Pancreas (tissue), 10 donors: ENCODE measurements at places on chromosomes 7 and 10. TPM values are rescaled to one million over a fixed set of nuclear protein-coding genes. Genes with fewer than 3 reads are reported as not detected.
A peak's percentile ranks its signal among the peaks of the same experiment; 100 is the strongest.

DNA sequence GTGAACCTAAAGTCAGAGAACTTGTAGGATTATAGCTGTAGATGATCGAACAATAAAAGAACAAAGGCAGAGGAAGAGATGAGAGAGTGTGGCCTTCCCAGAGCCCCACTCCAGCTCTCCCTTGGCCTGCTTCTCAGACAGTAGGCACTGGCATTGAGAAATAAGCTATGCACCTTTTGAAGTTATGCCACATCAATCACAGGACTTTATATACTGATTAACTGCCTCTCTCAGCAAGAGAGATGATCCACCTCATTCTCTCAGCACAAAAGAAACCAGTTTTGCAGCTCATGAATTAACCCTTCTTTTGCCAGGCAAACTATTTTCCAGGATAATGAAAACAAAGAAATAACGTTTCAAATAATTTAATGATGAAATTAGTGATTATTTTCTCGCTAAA, 22.0 kb upstream of the CTTNBP2 start:
- no peak for DNase-seq

- DNase-seq, result no peak
Measured at GRCh38 chr7:48525736-48526732, 354.8 kb downstream of the ABCA13 start.

DNA sequence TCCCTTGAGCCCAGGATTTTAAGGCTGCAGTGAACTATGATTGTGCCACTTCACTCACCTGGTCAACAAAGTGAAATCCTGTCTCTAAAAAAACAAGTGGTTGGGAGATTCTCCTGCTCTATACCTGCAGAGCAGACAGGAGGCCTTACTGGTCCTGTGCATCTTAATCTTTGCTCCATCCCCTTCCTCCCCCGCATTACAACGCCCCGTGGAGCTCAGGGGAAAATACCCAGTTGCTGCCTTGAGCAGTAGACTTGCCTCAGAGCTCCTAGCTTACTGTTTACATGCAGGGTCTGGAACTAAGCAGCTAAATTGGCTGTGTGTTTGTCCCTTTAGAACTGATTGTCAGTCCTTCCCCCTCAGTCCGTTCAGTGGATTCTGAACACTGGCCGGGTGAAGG, 123.8 kb upstream of the KMT2E start:
- no peak for DNase-seq

DNA sequence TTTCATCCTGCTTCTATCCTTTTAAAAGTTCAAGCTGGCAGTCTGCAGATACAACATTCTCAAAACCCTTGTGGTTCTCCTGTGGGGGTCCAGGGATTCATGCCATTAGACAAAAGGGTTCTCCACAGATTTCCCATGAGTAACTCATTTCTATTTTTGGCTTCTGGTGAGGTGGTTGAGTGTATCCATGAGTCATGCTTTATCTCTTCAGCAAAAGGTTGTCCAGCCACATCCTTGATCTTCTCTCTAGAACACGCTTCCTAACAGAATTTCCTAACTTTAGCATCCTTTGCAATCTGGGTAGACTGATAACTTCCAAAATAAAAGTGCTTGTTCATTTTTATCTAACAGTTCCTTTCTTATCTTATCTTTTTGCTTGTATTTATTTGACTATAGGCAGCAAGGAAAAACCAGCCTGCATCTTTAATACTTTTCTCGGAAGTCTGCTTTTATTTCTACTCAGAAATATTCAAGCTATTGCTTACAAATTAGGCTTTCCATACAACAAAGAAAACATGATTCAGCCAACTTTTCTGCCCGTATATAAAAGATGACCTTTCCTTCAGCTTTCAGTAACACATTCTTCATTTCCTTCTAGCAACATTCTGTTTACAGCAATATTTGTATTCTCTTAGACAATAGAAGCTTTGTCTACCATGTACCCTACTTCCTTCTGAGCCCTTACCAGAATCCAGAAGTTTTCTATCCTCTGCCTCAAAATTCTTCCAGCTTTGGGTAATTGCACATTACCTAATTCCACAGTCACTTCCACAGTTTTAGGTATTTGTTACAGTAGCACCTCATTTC, 79.3 kb upstream of the IL6 start:
- DNase-seq, result no peak

DNA sequence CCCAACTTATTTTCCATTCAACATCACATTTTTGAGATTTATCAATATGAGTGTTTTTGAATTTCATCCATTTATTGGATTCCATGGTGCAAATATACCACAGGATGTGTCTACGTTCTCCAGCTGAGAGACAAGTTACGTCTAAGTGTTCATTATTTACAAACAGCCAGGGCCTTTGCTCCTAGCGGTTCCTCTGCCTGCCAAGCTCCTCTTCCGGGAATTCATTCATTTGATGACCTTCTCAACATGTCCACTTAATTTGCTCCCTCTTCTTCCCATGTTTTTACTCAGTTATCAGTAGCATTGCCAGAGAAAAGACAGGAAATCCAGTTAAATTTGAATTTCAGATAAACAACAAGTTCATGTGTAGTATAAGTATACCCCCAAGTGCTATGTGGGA, 321.7 kb downstream of the PRPF18 start:
- DNase-seq, result no peak

DNA sequence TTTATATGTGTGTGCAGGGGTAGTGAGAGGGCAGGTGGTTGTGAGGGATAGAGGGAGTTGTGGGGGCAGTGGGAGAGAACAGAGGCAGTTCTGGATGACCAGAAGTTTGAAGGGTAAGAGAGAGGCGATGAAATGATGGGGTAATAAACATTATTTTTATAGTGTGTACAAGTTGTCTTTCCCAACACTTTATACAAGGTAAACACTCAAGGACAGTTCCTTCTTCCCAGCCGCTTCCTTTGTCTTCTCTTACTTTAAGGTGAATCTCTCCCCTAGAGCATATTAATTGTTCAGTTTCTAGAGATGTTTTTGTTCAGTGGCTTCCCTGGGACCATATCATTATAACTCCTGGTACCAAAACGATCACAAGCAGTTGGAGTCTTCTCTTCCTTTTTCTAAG, 475.8 kb downstream of the PLXNA4 start:
- DNase-seq, result no peak

GRCh38 chr10:123009105-123009820, 457 bp downstream of the ACADSB start:
- DNase-seq, result no peak

DNA sequence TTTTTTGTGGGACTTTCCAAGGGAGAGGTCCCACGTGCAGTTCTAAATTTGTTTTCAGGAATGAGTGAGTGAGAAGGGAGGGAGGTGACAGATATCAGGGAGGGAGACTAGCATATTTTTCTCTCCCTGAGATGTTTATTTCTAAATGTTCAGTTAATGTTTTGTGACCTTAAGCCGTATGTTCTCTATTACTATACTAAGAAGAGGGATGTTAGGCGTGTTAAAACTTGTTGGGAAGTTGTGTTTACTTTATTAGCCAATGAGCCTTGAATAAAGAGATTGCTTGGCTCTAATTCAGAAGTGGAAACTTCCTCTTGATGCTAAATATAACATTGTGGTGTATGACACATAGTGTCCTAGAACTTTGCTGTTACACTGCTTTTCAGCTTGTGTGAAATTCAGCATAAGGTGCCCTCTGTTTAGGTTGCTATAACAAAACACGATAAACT, 37.3 kb downstream of the DNAH11 start:
- DNase-seq, result no peak

GRCh38 chr10:3077940-3078630, 10.7 kb downstream of the PFKP start:
- no peak for DNase-seq

DNA sequence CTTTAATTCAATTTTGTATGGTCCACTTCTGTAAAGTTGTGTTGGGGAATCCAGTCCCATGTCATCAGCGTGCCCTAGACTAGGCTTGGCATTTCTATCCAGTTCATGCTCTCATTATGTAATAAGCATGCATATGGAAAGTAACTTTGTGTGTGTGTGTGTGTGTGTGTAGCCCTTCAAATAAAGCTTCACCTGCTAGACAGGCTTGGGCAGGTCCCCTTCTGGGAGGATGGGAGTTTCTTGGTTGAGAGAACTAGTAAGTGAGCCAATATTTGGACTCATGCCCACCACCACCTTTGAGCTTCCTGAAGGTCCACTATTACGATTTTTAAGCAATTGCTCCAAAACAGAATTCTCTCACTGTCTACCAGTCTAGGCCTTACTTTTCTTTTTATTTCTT, 6.9 kb downstream of the BZW2 start:
- DNase-seq, result peak; percentile 35

DNA sequence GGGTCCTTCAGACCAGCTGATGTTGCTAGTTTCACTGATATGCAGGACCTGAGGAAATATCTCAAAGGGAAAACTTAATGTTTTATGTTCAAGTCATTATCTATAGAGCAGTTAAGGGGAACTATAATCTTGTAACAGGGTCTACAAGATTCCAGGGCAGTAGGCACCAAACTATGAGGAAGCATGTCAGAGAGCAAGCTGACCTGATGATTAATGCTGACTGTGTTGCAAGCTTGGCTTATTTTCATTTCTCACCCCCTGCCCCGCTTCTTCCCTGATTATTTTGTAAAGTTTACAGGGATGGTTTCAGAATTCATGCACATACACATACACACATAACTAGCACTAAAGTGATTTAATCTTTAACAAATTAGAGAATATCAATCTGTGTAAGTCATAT, 84.3 kb upstream of the CACNA2D1 start:
- DNase-seq, result no peak

DNA sequence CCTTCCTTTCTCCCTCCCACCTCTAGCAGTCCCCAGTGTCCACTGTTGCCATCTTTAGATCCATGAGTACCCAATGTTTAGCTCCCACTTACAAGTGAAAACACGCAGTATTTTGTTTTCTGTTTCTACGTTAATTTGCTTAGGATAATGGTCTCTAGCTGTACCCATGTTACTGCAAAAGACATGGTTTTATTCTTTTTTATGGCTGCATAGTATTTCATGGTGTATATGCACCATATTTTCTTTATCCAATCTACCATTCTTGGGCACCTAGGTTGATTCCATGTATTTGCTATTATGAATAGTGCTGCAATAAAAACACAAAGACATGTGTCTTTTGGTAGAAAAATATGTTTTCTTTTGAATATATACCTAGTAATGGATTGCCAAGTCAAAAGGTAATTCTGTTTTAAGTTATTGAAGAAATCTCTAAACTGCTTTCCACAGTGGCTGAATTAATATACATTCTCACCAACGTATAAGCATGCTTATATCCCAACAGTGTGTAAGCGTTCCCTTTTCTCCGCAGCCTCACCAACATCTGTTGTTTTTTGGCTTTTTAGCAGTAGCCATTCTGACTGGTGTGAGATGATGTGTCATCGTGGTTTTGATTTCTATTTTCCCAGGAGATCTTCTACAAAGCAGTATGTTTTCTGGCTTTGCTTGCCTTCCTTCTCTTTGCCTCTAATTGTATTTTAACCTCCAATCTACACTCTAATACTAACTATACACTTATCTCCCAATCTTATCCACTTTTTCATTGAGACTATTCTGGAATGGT, 179.5 kb upstream of the PHF14 start:
- no peak for DNase-seq

DNA sequence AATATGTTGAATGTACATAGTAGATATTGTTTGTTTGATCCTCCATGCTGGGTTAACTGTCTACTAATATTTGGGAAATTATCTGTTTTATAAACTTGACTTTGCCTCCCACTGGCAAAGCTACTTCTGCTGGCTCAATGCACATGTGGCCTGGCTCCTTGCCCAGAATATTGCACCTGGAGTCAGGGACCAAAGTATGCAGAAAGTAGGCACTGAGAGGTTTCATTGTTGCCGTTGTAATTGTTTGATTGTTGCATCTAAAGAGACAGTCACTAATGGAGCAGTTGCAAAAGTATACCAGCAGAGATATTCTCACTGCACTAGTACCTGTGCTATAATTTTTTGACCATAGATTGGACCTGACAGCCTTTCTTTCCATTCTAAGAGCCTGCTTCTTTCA, 137.8 kb upstream of the CNTNAP2 start:
- no peak for DNase-seq

DNA sequence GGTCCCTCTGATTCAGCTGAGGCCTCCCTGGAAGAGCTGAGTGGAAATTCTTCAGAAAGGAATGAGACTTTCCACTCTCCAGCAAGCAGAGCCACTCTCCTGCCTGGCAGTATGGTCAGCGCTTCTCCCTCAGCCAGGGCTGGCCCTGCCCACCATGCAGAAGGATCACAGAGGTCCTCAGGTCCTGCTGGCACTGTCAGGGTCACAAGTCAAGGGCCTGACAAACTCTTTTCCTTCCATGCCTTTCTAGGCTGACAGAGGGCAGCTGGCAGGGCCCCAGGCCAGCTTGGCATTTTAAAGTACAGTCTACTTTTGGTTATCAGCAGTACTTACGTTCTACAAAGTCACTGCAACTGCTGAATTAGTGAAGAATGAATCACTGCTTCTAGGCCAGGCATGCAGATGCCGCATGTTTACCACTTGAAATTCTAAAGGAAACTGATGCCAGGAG, 119.3 kb upstream of the FRMD4A start:
- peak; percentile 49 for DNase-seq

GRCh38 chr7:154744256-154744860, 258.6 kb downstream of the PAXIP1 start:
- DNase-seq, result peak; percentile 88

GRCh38 chr10:84172467-84173356, 889 bp upstream of the GPR15LG start:
- no peak for DNase-seq

DNA sequence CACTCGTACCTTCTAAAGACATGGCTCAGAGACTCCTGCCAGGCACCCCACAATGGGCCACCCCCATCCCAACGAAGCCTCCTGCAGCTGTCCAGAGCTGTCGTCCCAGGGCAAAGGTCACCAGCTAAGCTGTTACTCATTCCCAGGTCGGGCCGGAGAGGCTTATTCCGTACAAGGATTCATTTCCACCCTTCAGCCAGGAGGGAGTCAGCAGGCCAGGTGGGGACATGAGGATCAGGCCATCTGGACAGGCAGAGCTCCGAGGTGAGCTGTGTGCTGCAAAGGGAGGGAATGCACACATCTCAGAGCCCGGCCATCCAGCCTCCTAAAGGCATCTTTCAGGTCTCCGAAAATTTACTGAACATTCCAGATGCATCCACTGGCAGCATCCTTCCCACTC, 63.9 kb upstream of the NANOS1 start:
- no peak for DNase-seq

DNA sequence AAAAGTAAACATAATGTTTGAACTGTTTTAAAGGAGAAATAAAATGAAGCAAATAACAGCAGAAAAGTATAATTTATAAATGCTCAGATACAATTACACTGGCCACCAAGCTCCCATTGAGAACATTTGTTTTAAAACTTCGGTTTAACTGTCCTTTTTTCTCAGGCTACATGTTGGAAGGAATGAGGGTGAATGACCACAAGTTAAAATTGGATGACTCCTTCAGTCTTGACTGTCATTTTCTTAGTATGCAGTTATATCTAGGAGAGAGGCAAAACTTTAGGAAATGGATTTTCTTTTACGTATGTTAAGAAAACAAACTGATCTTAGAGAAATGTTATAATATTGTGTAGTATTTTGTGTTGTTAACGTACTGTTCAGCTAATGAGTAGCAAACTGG, 5.0 kb downstream of the TRIM24 start:
- DNase-seq, result no peak

Gene OPN4
- total RNA-seq, result not detected

Gene ADCK2
- total RNA-seq, result 12.2 TPM

Gene IMPDH1
- total RNA-seq, result 19.5 TPM

Gene CRTAC1
- total RNA-seq, result 0.93 TPM

Gene ECHDC3
- total RNA-seq, result 12.3 TPM

Gene CUEDC2
- total RNA-seq, result 18.9 TPM

Gene SPDYE1
- total RNA-seq, result 0.09 TPM

Gene PCDH15
- total RNA-seq, result not detected

Gene CCDC136
- total RNA-seq, result 0.66 TPM
